ENCODE measurements at places on chromosomes 13 and 19. TPM values are rescaled to one million over a fixed set of nuclear protein-coding genes. Genes with fewer than 3 reads are reported as not detected.

GRCh38 chr13:48502601-48503319, 30.1 kb downstream of the RCBTB2 start:
- DNase-seq: no peak

GRCh38 chr13:73767747-73768315, 366.4 kb downstream of the KLF12 start:
- DNase-seq: peak; percentile 12

DNA sequence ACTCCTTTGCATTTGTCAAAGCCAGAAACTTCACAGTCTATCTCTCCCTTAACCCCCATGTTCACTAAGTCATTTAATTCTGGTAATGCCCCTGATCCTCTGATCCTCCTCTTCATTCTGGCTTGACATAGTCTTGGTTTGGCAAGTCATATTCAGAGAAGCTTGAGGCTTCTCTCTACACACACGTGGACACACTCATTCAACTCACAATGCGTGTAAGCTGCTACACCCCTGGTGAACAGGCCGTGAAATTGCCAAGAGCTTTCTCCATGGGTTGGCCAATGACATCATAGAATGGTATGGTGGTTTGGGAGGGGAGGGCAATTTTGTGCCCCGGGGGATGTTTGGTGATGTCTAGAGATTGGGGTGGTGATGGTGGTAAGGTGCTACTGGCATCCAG, 47.9 kb upstream of the FLT1 start:
- DNase-seq: no peak

- no peak for DNase-seq
Measured at GRCh38 chr19:54335164-54335563, 3.8 kb downstream of the LILRA4 start.

The ZNF90 gene
- total RNA-seq: 4.5 TPM

The XAB2 gene
- 67.2 TPM for total RNA-seq

The OR4F17 gene
- not detected for total RNA-seq

The PEAK3 gene
- 0.11 TPM for total RNA-seq

The PABPC3 gene
- 0.38 TPM for total RNA-seq

The SPACA4 gene
- total RNA-seq: not detected
